Urinary bladder (tissue), 4 donors: ENCODE measurements at places on chromosomes 7 and 10. TPM values are rescaled to one million over a fixed set of nuclear protein-coding genes. Genes with fewer than 3 reads are reported as not detected.

DNA sequence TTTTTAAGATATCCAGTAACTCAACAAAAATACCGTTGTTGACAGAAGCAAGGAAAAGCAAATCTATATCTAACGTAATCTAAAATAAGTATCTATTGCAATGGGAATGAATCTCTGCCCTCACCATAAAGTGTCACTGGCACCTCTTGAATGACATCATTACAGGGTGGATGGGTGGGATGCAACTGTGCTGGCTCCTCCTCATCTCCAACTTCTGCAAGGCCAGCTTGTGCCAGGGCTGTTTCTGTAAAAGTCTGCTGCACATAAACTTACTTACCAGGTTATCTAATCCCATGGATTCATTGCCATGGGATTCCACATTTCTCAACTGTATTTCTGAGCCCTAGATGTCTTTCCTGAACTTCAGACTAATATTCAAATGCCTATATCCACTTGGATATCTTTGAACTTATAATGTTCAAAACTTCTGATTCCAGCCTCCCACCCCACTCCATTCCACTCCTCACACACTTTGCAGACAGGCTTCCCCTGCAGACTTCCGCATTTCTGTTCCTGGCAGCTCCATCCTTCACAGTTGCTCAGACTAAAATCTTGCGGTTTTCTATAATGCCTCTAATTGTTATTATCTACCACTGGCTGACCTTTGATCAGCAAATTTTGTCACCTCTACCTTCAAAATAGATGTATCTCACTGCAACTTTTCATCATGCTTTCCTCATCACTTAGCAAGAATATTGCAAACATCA, 10.7 kb downstream of the FGL2 start:
- DNase-seq: no peak

DNA sequence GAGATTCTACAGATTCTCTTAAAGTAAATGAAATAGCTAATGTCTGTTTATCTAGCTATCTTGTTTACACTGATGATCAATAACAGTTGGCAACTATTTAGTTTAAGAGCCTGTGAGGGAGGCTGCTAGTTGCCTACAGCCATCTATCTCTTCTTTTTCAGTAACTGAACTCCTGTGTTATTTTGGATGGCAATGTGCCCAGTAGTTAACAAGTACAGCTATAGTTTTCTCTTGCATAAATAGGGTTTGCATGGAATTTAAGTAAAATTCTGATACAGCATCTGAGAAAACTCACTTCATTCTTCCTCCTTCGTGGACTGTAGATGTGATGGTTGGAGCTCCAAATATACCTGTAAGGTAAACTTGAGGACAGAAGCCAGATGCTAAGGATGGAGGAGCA, 219.5 kb upstream of the POT1 start:
- no peak for DNase-seq

GRCh38 chr10:110946496-110946895, 27.1 kb downstream of the SHOC2 start:
- no peak for DNase-seq

DNA sequence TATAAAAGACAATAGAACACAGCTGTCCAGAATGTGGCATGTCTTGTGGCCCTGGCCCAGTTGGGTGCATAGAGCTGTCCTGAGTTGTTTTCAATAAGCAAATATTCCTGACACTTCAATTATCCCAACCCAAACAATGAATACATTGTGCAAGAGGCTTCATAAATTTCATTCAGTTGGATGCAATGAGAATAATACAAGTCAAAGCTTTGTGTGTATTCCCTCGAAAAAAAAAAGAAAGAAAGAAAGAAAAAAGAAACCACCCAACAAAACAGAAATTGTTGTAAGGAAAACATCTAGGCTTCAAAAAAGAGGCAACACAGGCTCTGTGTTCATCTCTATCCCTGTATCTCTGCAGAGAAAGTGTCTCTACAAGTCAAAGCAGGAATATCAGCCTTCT, 138.7 kb upstream of the ADO start:
- no peak for DNase-seq

GRCh38 chr10:77682393-77683087, 44.9 kb upstream of the KCNMA1 start:
- no peak for DNase-seq

DNA sequence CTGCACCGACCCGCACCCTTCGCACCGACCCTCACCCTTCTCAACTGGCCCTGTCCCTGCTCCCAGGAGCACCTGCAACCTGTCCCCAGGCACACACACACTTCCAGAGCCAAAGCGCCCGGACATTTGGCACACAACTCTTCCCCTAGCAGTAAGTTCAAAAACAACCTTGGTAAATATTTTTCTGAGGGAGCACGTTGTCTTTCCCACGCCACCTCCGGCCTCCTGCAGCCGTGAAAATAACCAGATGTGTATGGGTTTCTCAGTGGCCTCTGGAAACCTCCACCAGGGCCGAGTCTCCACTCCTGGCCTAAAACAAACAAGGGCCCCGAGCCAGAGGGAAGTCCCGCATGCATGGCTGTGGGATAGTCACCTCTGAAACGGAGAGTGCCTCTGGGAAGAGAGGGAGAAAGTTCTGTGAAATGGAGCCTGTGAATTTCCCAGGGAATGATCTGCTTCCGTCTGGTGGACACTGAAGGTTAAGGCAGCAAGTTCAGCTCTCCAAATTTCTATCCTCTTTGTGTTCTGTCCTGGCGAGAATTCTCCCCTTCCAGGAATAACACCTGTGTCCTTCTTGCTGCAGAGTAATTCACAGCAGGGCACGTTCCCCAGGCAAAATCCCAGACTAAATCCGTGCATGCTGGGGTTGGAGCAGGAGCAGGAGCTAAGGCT, 15.8 kb downstream of the PODXL start:
- DNase-seq: no peak

GRCh38 chr10:80966326-80966986, 428.8 kb downstream of the SH2D4B start:
- DNase-seq: no peak

- DNase-seq: no peak
These were observed 21.9 kb upstream of the ELN start for GRCh38 chr7:74006032-74006431.

DNA sequence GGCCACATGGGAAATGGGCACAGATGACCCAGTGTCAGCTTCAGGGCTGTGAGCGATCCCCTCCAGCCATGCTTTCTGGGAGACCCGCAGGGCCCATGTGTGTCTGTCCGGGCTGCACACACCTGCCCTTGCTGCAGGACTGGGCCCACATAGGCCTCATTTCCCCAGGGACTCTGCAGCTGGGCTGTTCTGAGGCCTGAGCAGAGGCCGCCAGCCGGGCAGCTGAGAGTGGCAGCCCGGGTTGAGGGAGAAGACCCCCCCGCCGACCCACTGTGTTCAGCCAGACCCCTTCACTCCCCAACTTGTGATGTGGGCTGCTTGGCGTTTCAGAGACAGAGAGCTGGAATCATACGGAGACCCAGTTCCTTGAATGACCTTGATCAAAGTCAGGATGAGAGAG, 50.1 kb upstream of the DPYSL4 start:
- DNase-seq: no peak

DNA sequence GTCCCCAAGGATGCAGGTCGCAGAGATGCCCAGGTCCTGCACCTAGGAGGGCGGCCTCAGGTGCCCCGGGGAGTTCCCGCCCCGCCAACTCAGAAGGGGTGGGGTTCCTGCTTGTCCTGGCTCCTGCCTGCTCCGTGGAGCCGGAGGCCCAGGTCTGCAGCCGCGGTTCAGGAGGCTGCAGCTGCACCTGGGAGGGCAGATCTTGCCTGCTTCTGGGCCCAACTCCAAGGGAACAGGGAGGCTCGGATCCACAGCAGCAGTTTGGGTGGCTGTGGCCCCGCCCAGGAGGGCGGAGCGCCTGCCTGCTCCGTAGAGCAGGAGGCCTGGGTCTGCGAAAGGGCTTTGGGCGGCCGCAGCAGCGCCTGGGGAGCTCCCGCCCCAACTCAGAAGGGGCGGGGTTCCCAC, 108.2 kb upstream of the EGR2 start:
- DNase-seq: no peak

DNA sequence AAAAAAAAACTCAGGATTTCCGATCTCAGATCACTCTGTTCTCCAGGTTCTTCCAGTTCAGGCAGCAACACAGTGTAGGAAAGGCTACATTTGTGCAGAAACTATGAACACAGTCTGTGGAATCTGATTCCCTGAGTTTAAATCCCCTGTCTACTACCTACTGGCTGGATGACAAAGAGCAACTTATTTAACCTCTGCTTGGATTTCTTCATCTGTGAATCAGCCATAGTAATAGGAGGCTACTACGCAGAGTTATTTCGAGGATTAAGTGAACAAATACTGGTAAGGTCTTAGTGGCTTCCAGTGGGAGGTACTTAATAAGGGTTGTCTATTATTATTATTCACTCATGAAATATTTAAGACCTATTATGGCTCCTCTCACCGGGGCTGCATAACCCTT, 44.3 kb upstream of the PDCD4 start:
- DNase-seq: no peak

GRCh38 chr7:119472408-119473038, 800.5 kb upstream of the KCND2 start:
- DNase-seq: no peak

- no peak for DNase-seq
These were observed 9.4 kb downstream of the LIMK1 start for GRCh38 chr7:74092964-74093471.

DNA sequence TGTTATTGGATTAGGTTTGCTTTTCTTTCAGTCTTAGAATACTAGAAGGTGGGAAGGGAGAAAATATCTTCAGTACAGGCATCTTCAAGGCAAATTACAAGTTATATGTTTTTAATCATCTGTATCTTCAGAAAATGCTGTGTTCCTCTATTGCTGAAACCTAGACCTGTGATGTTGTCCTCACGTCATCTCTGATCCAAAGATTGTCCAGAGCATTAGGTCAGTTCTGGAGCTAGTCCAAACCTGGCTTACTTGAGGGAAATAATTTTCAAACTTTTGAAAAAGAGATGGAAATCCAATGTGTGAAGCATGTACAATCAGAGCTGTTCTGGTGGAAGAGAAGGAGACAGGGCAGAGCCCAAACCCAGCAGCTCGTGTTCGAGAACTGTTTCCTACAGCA, 217.3 kb downstream of the ZEB1 start:
- DNase-seq: no peak

GRCh38 chr7:155003376-155004214, 671 bp upstream of the PAXIP1 start:
- DNase-seq: peak; percentile 26

GRCh38 chr10:125095776-125096175, 64.6 kb downstream of the CTBP2 start:
- DNase-seq: no peak

GRCh38 chr10:70601746-70602145, 795 bp downstream of the PRF1 start:
- no peak for DNase-seq

DNA sequence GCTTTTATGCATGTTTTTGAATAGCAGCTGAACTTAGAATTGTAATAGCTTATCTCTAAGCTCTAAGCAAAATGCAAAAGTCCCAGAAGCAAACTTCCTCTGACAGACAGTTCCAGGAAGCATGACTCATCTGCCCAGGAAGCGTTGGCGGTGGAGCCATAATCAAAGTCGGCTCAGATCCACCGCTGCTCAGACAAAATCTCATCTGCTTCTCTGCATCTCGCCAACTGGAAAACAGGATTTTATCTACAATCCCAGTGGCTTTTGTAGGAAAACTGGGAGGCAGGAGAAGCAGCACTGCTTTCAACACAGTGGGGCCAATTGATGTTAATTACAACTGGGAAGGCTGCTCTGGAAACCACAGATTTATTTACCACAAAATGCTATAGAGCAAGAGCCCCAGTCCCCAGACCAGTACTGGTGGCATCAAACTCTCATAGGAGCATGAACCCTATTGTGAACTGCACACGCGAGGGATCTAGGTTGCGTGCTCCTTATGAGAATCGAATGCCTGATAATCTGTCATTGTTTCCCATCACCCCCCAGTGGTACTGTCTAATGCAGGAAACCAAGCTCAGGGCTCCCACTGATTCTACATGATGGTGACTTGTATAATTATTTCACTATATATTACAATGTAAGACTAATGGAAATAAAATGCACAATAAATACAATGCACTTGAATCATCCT, 99.9 kb downstream of the CUBN start:
- DNase-seq: peak; percentile 46

GRCh38 chr7:92723205-92723604, 113.2 kb downstream of the CDK6 start:
- no peak for DNase-seq

- DNase-seq: no peak
These were observed 1.6 kb upstream of the SEPHS1 start for GRCh38 chr10:13349463-13350274.

Gene AKR1C8
- polyA plus RNA-seq: not detected

Gene RAMP3
- 51.4 TPM for polyA plus RNA-seq

Gene AGBL3
- 1.4 TPM for polyA plus RNA-seq

Gene NCF1
- polyA plus RNA-seq: 3.3 TPM

Gene ICA1
- polyA plus RNA-seq: 8.3 TPM
